ENCODE measurements at places on chromosomes 11 and 22.

- DNase-seq: peak; percentile 86
These were observed at the start of gene NUDT8 for GRCh38 chr11:67629386-67630227. Gene NUDT8 (minus strand): TSS chr11:67629937. CDS start chr11:67629911, 26 bp downstream.

- peak; percentile 15 for DNase-seq
These were observed 533 bp downstream of the SERGEF start for GRCh38 chr11:18012122-18012905.

DNA sequence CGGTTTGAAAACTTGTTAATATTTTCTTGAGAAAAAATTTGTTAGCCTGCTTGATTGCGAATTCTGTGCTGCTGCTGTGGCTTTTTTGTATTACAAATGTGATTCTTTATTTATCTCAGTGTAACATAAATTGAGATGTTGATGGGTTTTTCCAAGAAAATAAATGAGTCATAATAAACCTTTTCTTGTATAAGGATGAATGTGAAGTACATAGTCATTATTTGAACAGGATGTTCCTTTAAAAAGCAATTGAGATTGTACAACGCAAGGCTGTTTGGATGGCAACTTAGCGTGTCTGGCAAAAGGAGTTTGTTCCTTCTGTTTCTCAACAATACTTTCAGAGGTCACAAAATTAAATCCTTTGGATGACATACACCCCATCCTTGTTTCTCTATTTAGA is 24.6 kb upstream of the CARD18 start:
- no peak for DNase-seq

GRCh38 chr22:37626144-37626543 is 13.3 kb upstream of the SH3BP1 start:
- no peak for DNase-seq

GRCh38 chr11:133678191-133678590 is 145.9 kb upstream of the OPCML start:
- no peak for DNase-seq

- DNase-seq: no peak
These were observed 104.5 kb downstream of the NXPE2 start for GRCh38 chr11:114782650-114783310.

- DNase-seq: no peak
These were observed 66.6 kb downstream of the CACNG2 start for GRCh38 chr22:36636916-36637315.

- DNase-seq: no peak
These were observed 4.9 kb downstream of the RAB3IL1 start for GRCh38 chr11:61912530-61912898.

- no peak for DNase-seq
These were observed 7.8 kb upstream of the RRM1 start for GRCh38 chr11:4086575-4087353.

- no peak for DNase-seq
These were observed 145.2 kb upstream of the TEAD1 start for GRCh38 chr11:12529041-12529440.

- no peak for DNase-seq
These were observed 11.8 kb upstream of the MGAT3 start for GRCh38 chr22:39444937-39445465.

- no peak for DNase-seq
These were observed 59.5 kb downstream of the PRDM11 start for GRCh38 chr11:45205978-45206377.

GRCh38 chr22:31496735-31497146 is 405 bp downstream of the SFI1 start:
- DNase-seq: no peak

DNA sequence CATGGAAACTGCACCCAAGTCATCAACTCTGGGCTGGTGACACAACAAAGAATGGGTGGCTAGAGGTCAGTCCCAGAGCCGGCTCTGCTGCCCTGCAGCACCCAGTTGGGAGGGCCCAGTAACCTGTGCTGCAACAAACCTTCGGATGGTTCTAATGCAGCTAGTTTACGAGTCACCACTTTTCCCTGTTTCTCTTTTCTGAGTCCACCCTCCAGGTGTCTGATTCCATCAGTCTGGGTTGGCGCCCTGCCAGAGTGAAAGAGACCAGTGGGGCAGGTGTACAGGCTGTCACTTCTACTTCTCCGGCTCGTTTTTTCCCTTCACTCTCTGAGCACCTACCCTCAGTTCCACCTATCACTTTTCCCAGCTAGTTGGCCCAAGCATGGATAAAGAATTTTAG is 572.9 kb downstream of the NTM start:
- DNase-seq: no peak

DNA sequence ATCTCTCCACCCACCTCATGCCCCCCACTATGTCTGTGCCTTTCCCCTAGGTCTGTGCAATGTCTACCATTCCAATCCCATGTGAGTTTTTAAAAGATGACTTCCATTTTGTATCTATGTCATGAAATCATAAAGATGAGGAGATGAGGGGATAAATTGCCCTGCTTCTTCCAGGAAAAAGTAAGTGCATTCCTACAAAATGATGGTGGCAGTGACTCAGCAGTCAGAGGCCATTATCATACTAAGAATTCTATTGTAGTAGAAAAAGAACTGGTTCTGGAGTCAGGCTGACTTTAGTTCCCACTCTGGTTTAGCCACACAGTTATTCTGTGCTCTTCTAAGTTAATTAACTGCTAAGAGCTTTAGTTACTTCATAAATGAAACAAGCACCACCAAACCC is 89.6 kb upstream of the API5 start:
- DNase-seq: no peak

GRCh38 chr11:66468691-66469090 is 2.0 kb downstream of the PELI3 start:
- DNase-seq: no peak

- no peak for DNase-seq
These were observed 27.9 kb downstream of the FSHB start for GRCh38 chr11:30258679-30259078.

- DNase-seq: no peak
These were observed 2.4 kb upstream of the DENND6B start for GRCh38 chr22:50329236-50329635.

DNA sequence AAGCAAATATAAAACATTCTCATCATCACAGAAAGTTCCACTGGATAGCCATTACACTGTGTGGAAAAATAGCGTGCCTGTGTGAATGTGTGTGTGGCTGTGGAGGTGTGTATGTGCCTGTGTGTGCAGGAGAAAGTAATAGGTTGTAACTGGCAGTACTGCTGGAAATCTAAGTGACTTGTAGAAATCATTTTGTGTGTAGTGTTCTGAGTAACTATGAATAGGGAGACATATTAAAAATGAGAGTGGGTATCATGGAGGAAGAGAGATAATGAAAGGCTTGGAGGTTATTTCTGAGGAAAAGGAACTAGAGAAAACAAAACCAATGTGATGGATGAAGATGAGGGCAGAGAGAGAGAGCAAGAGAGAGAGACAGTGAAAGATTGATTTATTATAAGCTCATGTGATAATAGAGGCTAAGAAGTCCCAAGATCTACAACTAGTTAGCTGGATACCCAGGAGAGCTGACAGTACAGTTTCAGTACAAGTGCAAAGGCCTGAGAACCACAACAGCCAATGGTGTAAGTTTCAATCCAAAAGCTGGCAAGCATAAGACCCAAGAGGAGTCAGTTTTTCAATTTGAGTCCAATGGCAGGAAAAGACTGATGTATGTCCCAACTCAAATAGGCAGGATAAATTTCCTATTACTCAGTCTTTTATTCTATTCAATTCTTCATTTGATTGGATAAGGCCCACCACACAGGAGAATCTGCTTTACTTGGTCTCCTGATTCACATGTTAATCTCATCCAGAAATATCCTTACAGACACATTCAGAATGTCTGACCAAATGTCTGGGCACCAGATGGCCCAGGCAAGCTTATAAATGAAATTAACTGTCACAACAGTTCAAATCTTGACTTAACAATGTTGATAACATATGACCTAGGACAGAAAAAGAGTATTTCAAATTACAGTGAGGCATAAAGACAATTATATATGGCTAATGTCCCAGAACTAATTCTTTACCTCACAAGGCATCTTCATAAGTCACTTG is 14.9 kb downstream of the KBTBD3 start:
- DNase-seq: no peak

DNA sequence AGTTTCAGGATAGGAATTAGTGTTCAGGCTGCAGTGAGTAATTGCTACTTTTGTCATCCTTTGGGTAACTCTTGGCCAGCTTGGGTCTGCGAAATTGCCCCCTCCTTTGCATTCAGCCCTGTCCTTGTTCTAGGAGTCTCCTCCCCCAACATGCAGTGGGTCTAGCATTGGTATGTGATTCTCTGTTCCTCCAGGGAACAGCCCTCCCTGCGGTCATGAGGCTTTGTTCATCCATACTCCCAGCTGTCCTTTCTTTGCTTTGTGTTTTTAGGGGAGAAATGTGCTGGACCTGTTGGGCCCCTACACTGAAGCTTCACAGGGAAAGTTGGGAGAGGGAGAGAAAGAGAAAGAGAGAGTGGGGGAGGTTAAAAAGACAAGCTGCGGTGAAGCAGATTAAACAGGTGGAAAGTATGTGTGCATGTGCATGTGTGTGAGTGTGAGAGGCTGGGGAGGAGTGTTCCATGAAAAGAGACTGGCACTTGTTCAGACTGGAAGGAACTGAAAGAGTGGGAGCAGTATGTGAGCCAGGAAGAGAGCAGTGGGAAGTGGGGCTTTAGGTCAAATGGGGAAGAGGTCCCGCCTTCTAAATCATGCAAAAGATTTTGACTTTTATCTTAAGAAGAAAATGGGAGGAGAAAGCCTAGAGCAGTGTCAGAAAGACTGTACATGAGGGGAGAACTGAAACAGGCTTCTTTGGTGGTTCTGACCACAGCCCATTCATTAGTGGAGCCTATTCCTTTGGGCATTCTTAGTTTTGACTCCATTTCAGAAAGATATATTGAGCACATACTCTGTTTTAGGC is 17.9 kb upstream of the SESN3 start:
- DNase-seq: no peak

DNA sequence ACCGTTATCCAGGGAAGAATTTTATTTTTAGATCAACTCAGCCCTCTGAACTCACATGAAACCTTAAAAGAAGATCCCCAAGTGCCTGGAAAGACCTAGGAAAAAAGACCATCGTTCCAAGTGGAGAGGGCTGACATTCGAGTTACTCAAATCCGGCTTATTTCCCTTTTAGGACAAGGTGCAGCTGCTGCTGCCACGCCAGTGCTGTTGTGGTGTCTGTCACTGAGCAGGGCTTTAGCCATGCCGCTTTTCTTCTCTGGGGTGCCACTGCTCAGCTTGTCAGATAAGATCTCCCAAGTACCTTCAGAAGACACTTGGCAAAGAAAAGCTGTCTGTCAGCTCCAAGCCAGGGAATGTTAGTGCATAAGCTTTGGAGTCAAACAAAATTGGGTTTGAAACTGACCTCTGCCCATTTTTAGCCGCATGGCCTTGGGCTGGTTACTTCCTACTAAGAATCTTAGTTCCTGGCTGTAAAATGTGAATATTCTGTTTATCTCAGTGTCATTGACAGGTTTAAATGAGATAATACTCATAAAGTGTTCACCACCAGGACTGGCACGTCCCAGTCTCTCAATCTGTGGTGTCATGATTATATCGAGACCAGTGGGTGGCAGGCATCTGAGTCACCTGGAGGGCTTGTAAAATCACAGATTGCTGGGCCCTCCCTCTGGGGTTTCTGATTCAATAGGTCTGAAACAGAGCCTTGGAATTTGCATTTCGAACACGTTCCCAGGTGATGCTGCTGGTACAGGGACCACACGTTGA is 117.5 kb downstream of the PKNOX2 start:
- DNase-seq: no peak

DNA sequence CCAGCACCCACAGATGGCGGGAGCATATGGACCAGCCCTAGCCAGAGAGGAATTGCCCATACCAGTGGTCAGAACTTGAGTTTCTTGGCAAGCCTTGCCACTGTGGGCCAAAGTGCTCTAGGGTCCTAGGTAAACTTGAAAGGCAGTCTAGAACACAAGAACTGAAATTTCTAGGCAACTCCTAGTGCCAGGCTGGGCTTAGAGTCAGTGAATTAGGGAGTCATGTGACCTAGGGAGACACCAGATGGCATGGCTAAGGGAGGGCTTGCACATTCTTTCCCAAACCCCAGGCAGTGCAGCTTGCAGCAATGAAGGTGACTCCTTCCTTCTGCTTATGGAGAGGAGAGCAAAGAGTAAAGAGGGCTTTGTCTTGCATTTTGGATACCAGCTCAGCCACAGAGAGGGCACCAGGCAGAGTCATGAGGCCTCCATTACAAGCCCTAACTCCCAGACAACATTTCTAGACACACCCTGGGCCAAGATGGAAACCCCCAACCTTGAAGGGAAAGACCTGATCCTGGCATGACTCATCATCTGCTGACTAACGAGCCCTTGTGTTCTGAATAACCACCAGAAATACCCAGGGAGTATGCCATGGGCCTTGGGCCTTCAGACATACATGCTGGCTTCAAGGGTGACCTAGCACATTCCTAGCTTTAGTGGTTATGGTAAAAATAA is 19.2 kb upstream of the OR56A3 start:
- DNase-seq: peak; percentile 2

DNA sequence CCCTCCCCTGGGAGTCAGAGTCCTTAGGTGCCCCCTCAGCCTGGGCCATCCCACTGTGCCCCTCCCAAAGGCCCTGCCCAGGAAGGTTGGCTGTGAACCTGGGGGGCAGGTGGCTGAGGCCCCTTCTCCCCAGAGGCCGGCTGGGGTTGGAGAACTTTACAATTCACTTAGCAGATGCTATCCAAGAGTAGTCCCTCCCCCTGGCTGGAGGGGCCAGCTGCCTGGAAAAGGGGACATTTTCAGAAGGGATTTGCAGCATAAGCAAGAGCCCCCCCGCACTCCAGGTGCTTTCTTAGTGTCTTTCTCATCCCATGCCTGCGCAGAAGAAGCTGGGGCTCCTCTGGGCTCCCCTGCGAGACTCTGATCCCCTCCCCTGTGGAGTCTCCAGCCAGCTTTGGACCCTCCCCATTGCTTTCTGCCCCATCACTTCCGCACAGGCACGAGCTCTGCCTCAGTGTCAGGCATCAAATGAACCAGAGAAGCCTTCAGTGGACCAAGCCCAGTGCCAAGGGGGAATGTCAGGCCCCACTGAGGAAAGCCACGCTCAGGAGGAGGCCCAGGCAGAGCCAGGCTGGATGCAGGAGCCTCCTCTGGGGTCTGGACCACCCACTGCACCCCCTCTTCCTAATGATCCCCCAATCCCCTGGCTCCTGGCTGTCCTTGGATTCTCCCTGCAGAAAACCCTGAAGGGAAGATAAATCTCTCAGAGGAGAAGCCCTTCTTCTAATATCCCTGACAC is 3.7 kb downstream of the SSTR3 start:
- no peak for DNase-seq

DNA sequence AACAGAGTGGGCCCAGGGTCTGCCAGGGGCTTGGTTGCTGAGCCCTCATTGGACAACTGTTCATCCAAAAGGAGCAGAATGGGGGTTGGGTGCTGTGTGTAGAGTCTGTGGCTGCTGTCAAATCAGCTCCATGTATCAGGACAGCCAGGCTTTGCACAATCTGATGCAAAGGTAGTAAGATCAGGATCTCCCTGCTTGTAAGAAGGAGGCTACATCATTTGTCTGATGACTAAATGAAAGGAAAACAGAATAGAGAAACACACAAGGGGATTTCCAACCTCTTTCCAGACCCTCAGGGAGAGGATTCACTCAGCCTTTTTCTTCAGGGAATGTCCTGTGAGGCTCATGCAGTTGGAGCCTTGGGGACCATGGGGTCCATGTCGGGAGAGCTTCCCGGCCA is 7.2 kb downstream of the MICAL2 start:
- DNase-seq: no peak

- DNase-seq: no peak
These were observed 8.0 kb downstream of the SIK3 start for GRCh38 chr11:117090111-117090706.

Data from activated CD4-positive, alpha-beta T cell treated with anti-CD3 and anti-CD28 coated beads for 24 hours (primary cell).